Suppressor macrophage (primary cell): ENCODE measurements at places on chromosomes 13 and 19.
A peak's percentile ranks its signal among the peaks of the same experiment; 100 is the strongest.

GRCh38 chr19:36097036-36097435 is 13.9 kb upstream of the OVOL3 start:
- no peak for DNase-seq

- peak; percentile 53 for DNase-seq
Observed at GRCh38 chr13:49540552-49540951, 44.8 kb downstream of the PHF11 start.

- DNase-seq, result peak; percentile 36
Observed at GRCh38 chr19:58563034-58563573, 4.7 kb upstream of the UBE2M start.

DNA sequence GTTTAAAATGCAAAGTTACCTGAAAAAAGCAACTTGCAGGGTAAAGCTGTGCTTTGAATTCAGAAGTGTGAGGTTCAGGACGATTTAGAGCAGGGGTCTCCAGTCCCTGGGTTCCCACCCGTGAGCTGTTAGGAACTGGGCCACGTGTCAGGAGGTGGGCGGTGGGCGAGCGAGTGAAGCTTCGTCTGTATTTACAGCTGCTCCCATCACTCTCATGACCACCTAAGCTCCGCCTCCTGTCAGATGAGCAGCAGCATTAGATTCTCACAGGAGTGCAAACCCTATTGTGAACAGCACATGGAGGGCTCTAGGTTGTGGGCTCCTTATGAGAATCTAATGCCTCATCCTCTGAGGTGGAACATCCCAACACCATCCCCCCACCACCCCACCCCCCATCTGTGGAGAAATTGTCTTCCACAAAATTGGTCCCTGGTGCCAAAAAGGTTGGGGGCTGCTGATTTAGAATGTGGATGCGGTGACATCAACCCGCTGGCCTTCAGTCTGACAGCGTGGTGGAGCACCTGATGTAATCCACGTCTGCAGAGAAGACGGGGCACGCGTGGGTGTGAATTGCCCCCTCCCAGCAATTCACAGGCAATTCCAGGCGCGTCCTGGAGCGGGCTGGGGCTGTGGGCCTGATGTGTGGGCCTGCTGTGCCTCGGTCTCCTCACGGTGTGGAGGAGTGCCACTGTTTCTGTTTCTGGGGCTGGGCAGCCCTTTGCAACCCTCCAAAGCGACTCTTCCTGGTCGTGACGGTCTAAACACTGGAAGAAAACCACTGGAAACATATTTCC is 214.0 kb upstream of the SOX1 start:
- no peak for DNase-seq

DNA sequence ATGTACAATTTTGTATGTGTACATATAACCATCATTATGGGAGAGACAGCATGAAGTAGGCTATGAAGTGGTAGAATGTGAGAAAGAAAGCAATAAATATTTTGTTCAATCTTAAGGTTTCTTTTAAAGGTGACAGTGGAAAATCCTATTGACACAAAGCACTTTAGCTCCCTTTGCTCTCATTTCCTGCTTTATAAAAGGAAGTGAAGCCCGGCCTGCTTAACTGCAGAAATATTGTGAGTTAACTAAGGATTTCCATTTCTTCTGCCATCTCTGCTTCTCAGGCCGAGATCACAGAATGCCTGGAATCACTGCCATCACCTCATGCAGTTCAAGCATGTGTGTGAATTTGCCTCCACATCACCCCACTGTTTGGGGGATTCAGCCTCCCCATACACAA is 83.5 kb downstream of the FRY start:
- DNase-seq, result peak; percentile 58

GRCh38 chr13:37229931-37230330 is 124.5 kb upstream of the CSNK1A1L start:
- DNase-seq, result no peak

DNA sequence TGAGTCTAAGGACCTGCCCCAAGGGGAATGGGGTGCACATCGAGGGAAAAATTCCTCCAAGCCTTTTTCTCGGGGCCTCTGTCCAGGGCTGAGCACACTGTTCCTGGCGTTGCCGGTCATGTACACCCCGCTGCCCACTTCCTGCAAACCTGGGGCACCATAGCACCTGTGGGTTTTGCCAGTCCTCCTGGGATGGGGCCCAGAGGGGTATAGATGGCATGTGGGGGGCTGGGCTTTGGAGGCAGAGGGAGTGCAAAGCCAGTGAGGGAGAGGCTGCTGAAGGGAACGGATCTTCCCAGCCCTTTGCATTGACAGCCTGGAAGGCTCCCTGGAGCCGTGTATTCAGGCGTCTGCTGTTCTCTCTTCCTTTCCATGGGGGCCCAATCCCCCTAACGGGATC is 187.3 kb downstream of the ZNF536 start:
- DNase-seq, result no peak

DNA sequence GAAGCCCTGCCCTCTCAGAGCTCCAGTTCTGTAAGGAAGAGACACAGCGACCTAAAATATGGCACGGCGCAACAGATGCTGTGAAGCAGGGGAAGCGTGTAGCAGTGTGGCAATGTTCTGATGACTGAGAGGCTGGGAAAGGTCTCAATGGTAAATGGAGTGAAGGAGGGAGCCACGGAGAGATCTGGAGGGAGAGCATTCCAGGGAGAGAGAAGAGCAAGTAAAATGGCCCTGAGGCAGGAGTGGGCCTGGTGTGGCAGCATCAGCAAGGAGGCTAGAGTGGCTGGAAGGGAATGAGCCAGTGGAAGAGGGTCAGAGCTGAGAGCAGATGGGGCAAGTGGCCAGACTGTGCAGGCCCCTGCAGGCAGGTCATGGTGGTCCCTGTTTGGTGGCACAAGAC is 16.4 kb downstream of the RCN3 start:
- peak; percentile 19 for DNase-seq
